SK-MEL-5 (cell line): ENCODE measurements at places on chromosomes 6 and 20. TPM values are rescaled to one million over a fixed set of nuclear protein-coding genes. Genes with fewer than 3 reads are reported as not detected.

DNA sequence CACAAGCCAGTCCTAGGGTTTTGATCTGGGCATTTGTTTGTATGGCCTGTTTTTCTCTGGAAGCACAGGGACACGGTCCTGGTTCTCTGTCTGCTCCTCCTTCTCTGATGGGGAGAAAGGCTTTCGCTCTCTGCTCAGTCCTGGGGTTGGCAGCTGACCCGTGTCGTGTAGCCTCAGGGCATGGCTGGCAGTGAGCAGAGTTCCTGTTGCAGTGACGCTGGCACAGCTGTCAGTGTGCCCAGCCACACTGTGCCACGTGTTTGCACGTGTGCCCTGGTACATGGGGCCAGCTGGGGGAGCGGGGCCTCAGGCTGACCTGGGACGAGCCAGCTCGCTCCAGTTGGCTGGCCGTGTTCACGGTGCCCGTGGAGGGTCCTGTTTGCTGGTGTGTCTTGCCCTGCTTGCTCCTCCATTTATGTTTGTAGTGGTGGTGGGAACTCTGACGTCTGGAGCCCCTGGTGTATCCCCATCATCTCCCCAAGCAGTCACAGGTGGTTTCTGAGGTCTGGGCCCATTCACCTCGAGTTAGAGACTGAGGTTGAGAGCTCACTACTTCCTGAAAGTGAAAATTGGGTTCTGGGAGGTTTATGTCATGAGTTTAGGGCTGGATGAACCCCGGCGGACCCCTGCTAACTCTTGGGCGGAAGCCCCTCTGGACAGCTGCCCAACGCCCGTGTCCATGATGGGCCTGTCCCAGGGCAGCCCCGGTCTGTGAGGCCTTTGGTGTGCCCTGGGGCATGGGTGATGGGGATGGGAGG is 10.2 kb upstream of the DNAJC5 start:
- DNase-seq = no peak

DNA sequence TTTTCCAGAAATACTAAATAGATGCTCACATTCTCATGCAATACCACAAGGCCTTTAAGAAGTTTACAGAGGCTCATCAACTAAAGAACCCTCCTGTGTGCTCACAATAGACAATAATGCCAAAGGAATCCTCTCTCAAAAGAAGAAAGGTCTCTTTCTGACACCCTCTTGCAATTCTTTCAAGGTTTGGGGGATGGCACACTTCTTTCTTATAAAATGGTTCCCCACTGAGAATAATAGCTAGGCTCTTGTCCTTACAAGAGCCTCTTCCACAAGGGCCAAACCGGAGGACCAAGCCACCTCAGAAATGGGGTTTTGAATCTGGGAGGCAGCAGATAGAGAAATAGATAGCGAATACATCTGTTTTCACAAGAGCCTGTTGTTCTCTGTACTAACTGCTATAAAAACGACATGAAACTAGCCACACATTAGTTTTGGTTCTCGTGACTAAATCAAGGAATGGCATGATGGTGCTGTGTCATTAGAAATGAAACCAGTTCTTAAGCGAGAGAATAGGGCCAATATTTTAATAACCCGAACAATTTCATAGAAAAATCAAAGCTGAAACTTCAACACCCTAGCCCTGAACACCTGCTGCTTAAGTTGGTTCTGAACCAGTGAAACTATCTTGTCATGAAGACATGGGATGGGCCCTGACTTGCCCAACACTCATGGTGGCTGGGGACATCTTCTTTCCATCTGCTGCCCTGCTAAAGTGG is 81.1 kb downstream of the PRDM1 start:
- DNase-seq = peak; percentile 71

DNA sequence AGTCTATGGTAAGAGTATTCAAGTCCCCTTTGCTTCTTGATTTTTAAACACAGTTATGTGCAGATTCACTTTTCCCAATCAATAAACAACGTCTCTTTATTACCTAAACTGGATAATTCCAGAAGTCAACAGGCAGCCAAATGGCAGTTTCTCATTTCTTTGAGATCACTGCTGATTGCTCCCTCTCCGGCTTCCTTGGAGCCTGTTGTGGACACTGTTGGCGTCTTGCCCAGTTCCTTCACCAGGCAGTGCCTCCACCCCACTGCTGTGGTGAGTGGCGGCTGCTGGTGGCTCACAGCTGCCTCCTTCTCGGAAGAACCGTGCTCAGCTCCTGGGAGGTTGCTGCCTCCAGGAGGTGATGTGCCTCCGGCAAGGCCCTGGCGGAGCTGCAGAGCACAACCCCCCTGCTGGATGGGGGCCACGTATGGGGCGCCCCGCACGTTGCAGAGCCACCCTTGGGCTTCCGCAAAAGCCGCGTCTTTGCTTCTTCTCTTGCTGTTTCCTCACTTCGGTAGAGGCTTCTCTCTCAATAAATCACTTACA is 105.1 kb upstream of the CNKSR3 start:
- peak; percentile 76 for DNase-seq

DNA sequence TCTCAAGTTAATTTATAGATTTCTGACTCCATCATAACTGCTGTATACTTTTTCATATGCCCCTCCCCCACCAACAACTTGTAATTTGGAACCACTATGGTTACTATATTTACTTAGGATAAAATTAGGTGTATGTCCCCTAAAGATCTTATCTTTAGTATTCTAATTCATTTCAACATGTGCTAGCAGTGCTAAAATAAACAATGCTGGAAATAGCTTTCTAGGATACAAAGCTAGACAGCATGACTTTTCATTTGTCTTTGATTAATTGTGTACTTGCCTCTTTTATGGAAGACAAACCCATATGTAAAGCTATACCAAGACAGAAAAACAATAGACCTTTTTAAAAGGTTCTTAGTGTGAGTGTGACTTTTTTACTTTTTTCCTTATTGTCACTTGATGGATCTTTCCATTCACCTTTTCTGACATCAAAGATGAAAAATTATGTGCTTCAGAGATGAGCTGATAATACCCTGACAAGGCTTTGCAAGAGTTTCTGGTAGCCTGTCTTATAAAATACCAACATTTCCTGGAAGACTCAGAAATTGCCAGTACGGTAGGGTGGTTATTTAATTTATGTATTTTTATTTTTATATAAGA is 31.2 kb upstream of the POPDC3 start:
- DNase-seq = no peak

Gene HDGFL1
- total RNA-seq = not detected in 2 replicates

Gene C6orf15
- total RNA-seq = not detected in 2 replicates

Gene PGM3
- 27.0 and 27.2 TPM in 2 replicates for total RNA-seq

Gene TINAG
- not detected in 2 replicates for total RNA-seq
